ENCODE measurements at places on chromosomes 13 and 19.

DNA sequence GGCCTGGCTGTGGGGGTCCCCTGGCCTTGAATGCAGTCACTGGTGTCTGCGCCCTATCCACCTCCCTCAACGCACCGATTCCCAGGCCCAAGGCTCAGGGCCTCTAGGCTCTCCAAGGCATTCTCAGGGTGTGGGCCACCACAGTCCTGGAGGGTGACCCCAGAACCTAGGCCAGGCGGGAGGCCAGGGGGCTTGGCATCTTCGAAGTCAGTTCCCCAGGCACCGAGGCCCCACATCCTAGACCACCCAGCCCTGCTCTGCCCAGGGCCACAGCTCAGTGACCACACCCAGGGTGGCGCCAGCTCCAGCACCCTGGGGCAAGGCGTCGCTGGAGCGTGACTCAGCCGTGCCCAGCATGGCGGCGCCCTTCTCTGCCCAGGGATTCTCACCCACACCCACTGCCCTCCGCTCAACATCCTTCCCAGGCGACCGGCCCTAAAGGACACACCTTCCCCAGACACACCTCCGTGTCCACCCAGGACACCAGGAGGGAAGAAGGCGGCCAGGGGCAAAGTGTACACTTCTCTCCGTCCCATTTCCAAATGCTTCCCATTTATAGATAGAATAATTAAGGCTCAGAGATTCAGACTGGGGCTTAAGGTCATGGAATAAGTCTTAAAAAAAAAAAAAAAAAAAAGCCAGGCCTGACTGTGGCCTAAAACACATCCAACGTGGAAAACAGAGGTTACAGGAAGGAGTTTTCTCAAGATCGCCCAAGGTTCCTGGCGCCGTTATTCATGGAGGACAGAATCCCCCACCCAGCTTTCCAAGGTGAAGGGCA, 36.4 kb upstream of the NANOS3 start:
- DNase-seq: no peak

DNA sequence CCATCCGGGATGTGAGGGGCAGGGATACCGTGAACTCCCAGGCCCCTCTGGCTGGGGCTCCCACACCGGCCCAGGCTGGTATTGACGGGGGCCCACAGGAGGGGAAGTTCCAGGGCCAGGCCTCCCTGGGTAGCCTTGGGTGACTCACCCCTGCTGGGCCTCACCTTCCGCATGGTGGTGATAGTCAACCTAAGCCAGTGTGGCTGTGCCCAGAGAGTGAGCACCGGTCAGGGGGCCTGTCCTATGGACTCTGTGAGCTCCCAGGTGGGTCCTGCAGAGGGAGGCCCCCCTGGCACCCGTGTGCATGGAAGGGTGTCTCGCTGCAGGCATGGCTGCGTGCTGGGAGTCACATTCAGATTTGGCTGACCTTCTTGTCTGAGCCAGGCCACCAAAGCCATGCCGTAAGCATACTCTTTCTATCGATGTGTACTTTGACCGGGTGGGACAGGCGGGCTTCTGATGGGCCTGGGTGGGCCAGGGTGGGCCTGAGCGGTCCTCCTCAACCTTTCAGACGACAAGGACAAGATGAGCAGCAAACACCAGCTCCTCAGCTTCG, 27.6 kb downstream of the DHX34 start:
- no peak for DNase-seq

DNA sequence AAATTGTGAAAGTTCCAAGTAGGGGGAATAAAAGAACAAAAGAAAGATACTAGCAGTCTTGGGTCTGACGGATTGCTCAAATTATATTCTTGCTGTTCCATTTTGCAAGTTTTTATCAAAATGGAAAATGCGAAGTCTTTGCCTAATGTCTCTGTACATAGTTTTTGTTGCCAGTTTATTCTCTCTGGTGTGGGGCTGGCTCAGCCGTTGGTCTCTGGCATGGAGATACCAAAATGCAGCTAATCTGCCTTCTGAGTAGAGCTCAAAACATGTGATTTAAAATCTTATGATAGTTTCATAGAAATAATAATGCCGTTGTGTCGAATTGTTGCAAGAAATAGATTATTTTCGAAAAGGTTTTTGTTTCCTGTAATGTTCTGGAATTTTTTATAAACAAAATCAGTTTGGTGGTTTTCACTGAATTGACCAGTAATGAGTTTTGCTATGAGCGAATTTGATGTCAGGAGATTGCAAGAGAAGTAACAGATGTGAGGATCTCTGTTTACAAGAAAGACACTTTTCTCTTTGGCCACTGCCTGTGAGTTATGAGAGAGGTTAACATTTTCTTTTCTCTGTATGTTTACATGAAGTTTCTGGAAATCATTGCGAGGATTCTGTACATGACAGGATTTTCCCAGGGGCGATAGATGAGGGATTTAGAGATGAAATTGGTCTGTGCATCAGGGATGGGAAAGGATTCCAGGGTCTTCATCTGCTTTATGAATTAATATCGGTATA, 147.0 kb downstream of the DCT start:
- DNase-seq: no peak

- no peak for DNase-seq
Observed at GRCh38 chr19:30089086-30089665, 147.1 kb downstream of the URI1 start.

DNA sequence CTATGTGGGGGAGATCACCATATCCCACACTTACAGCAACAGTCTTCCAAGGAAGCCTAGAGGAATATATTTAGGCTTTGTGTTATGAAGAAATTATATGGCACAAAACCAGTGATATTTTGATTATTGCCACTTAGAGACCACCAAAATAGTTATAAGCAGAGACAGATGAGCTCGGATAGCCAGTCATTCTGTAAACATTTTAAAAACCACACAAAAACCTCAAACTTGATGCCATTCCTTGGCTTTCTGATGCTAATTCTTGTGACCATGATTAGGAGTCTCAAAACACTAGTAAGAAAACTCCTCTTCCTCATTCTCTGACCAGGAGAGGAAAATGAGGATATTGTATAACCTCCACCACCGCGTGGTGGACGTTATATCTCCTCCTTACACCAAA, 496.4 kb downstream of the FOXO1 start:
- DNase-seq: no peak

DNA sequence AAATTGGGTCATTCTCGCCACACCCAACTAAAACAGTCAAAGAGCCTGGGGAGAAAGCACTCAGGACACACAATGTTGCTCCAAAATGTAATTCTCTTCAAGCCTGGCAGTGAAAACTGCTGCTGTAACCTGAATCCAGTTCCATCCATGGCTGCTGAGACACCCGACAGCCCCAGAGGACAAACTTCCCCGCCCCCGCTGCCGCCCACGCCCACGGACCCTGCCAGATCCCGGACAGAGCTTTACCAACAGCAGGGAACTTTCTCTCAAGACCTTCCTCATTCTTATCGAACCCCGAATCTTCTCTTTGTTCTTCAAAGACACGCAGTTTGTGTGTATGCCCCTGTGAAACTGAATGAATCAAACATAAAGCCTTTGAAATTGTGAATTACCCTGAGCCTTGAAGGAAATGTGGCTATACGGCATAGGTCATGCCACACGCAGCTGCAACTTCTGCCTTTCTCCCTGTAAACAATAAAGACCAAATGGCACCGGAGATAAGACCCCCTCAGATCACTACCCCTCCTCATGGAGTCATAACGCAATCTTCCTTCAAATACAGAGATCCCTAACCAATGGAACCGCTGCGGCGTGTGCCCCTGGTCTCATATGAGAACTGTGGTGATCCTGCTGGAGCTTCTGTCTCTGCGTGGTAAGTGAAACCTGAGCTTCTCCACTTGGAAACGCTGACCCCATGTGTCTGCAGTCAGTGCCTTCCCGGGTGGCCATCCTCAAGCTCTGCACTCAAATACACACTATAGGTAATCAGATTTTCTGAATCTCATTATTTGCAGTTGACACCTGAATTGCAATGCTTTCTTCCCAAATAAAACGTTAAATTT, 4.8 kb upstream of the LAMP1 start:
- no peak for DNase-seq
